ENCODE measurements at places on chromosomes 1 and 21.

GRCh38 chr1:6884652-6885153, 99.4 kb downstream of the CAMTA1 start:
- DNase-seq: no peak

DNA sequence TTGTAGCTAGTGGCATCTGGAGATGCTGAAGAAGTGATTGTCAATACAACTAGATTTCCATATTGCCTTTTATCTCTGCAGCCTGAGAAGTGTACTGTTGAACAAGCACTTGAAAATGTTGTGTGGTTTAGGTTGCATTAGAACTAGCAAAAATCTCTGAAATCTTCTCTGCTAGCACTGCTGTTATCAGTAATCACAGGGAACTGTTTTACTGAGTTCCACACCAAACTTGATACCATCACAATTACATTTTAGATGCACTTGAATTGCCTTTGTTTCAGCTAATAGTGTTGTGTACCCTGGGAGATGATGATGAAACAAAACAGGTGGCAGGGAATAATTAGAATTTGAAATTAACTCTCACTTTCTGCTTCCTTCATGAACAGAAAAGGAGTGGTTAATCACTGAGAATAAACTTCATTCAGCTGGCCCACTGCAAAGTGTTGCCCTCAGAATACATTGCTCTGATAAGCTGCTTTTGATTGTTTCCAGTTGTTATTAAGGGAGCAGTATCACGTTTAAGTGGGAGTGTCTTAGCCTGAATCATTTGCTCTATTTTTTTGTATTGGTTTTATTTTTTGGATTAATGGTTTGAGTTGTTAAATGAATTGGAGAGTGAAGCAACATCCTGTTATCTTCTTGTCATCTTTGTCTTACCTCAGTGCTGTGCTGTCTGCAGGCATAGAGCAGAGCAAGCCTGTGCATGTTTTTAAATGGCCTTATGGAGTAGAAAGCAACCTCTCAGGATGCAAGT, 13.0 kb downstream of the FAM20B start:
- no peak for DNase-seq

DNA sequence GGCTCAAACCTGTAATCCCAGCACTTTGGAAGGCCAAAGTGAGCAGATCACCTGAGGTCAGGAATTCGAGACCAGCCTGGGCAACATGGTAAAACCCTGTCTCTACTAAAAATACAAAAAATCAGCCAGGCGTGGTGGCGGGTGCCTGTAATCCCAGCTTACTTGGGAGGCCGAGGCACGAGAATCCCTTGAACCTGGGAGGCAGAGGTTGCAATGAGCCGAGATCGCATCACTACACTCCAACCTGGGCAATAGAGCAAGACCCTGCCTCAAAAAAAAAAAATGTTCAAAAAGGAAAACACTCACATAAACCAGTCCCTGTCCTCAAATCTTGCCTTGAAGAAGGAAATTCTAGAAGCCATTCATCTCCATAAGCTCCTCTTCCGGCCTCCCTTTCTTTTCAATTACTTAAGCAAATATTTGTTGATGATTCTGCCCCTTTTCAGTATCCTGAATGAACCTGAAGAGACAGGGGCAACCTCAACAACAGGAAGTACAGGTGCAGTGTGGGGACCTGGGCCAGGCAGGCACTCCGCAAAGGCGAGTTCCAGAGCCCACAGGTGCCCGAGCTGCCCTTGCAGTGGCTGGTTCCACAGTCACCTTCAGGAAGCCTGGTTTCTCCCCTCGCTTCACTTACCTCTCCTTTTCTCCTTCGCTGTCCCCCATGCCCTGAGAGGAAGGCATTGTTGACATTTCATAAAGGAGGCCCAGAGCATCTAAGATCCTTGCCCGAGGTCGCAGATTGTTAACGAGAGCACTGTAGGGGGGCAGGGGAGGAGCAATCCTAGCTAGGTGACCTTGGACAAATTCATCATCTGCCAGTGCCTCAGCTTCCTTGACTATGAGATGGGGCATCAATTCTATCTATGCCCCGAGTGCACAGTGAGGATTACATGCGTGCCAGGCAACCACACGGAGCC, 8.9 kb upstream of the LEFTY1 start:
- no peak for DNase-seq

DNA sequence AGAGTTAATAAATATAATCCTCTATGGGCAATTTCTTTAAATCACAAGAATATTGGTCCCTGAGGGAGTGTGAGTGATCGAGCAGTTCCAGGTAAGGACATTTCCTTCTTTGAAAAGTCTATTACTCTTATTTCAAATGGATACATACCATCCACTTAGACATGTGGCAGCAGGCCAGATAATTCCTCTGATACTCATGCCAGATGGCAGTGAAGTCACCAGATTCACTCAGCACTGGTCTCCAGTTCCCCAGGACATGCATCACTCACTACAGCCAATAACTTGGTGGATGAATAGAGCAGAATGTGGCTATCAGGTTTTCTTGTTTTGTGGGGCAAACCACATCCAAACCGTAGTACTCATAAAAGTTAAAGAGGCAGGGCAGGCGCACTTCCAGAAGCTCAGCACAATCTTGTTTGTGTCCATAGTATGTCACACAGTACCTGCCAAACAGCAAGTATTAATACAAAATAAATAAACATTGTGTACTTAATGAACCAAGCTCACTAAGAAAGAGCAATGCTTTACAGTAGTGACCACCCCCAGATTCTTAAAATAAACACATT, 74.2 kb upstream of the CD53 start:
- no peak for DNase-seq

- DNase-seq: no peak
These were observed 392.4 kb downstream of the RPS6KC1 start for GRCh38 chr1:213443415-213443814.

Measured in cerebellar cortex (tissue), 1 donor.